ENCODE measurements at places on chromosomes 2 and 18.
A peak's percentile ranks its signal among the peaks of the same experiment; 100 is the strongest.

- no peak for DNase-seq
Measured at GRCh38 chr2:27888790-27889189, 1.4 kb downstream of the RBKS start.

DNA sequence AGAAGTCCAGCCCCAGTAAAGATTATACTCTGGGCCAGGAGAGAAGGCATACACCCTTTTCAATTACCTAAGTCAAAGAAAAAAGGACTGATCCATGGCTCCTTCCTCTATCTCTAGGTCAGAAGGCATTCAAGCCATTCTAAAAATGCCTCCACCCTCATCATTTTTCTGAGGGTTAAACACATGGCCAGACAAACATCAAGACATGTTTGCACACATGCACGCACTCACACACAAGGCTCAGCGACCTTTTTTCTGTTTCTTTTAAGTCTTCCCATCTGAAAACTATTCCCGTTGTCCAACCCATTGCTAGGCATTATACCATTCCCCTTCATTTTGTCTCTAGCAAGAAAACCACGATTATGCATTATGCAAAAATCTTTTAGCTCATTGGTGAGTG is 126.6 kb downstream of the EN1 start:
- no peak for DNase-seq

- DNase-seq: no peak
Measured at GRCh38 chr2:73255907-73256617, 22.0 kb downstream of the CCT7 start.

DNA sequence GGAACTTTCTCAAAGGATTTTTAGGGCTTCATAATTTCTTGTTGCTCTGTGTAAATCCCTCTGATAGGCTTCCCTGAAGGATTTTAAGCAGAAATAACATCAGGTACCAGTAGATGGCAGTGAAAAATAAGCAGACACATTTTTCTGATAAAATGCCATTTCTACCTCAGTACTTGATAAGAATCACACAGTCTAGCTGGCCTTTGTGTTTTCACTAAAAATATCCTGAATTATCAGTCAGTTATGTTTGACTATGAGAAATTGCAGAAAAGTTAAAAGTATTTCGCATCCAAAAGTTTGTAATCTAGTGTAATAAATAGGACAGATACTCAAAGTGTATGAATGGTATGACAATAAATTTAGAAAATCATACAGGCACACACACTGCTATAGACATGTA is 68.7 kb downstream of the DNAJC10 start:
- DNase-seq: peak; percentile 62

GRCh38 chr2:73114273-73114867 is 1.6 kb upstream of the RAB11FIP5 start:
- no peak for DNase-seq
